Stimulated activated CD4-positive, alpha-beta T cell treated with anti-CD3 and anti-CD28 coated beads, Interleukin-1b, Interleukin-23, amount 100 ng/mL, for 24 hours (primary cell): ENCODE measurements at places on chromosomes 5 and 9.

GRCh38 chr9:98877311-98877710, 66.4 kb upstream of the COL15A1 start:
- no peak for DNase-seq

DNA sequence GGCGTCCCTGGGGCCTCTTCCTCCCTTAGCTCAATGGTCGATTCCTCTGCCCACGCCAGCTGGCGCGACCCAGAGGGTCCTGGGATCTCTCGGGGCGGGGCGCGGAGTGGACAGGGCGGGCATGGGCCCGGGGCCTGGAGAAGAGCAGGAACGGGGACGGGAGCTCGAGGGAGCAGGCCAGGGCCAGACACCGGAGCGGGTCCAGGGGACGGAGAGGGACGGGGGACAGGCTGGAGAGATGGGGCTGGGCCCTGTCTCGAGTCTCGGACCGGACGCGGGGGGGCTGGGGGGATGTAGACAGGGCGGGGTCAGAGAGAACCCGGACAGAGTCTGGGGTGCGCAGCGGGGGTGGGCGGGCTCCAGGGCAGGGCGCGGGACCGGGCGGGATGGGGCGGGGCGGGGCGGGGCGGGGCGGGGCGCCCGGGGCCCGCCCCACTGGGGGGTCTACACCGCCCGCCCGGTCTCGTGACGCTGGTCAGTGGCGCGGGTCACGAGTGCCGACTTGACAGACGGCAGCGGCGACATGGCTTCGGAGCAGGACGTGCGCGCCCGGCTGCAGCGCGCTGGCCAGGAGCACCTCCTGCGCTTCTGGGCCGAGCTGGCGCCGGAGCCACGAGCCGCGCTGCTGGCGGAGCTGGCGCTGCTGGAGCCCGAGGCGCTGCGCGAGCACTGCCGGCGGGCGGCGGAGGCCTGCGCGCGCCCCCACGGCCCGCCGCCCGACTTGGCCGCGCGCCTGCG, at the start of gene UAP1L1:
TSS of gene UAP1L1 (plus strand) at position 508 of the 738 bp plus-strand sequence. CDS start at position 524, 16 bp downstream.
- DNase-seq = no peak

- DNase-seq = no peak
Observed at GRCh38 chr5:74966141-74967026, 86.0 kb downstream of the GCNT4 start.

DNA sequence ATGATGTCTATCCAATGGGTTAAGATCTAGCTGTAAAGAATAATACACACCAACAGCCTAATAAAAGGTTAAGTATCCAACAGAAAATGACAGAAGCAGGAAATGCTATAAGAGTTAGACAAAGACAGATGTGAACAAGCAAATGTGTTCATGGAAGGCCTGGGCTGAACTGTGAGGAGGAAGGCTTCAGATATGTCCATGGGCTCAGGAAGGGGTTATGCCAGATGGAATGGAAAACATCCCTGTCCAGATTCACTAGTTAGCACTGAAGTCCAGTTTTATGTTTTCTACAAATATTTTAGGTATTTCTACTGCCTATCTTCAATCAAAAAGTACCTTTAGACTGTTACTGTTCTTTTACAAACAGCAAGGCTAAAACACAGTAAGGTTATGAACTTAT, 27.1 kb downstream of the ERAP1 start:
- DNase-seq = no peak

DNA sequence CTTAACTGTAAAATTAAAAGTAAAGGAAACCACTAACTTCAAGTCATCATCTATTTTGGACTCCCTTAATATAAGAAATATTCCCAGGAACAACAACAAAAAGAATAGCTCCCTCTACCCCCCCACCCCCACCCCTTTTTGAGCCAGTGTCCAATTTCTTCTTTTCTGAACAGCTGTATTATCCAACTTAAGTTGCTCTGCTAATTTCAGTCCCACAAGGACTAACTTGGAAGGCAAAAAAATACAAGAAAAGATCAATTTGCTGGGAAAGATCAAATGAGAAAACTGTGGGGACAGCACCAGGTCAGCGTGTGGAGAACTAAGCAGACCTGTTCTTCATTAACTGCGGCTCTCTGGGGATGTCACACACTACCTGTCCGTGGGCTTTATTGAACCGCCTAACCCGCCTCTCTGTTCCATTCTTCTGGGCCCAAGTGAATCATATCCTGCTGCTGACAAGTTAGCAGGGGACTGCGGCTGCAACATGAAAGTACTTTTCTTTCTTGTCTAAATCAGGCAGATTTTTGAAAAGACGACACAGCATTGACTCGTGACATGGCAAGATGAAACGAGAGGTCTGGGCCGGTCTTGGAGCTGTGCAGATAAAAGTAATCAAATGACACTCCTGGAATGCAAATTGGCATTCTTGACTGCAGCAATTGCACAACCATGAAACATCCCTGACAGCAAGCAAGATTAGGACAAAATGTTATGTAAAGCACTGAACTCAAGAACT, 2.7 kb downstream of the BNC2 start:
- DNase-seq = no peak

GRCh38 chr9:19619221-19619620, 169.6 kb downstream of the SLC24A2 start:
- no peak for DNase-seq

GRCh38 chr9:133733421-133733795, 4.7 kb downstream of the SARDH start:
- DNase-seq = no peak

GRCh38 chr9:116958881-116959280, 271.8 kb downstream of the TRIM32 start:
- no peak for DNase-seq

DNA sequence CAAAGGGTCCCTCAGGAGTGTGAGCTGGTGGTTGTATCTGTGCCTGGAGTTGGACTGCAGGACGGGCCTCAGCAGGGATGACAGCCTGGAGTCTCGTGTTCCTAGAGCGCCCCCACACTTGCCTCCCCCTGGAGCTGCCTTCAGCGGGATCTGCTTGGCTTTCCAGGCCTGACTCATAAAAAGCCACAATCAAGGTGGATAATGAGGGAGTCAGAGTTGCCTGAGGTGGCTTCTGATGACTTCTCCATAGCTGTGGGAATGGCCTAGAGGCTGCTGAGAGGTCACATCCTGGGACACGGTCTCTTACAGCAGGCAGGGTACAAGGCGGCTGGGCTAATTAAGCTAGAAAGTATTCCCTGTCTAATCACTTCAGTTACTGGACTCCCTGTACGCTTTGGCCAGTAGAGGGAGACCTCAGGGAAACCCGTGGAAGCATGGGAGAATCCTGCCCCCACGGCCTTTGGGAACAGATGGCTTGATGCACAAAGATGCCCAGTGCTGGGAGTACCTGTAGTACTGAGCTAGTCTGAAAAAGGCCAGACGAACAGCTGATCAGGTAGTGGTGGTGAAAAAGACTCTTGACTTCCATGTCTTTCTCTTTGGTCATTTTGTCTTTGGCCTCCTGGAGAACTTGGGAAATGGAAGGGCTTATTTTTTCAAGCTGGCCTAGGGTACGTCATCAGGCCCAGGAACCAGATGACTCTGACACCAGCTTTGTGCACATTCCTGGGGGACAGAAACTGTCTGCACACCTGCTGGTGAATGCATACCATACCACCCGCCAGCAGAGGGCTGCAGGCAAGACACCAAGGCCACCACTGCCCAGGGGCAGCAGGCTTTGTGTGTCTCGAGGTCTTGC, 16.1 kb upstream of the FRRS1L start:
- no peak for DNase-seq

DNA sequence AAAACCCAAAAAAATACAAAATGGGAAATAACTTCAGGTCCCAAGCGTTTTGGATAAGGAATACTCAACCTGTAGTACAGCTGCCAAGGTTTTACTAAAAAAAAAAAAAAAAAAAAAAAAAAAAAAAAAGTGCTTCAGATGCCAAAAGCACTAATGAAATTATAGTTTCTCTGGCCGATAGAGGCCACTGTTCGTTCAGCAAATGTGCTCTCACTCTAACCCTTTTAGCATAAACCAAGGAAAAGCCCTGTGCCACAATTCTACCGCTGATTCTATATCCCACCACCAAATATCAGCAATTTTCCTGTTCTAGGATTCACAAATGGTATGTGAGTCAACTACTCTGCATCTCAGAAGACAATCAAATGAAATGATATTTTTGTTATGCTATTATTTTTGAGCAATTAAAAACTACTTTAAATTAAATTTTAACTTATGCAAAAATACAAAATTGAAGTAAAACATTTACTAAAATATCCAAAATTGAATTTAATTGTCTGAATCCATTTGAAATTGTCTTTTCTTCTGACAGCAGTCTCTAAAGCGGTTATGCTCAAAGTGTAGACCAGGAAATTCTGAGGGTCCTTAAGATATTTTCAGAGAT, 79.8 kb downstream of the RICTOR start:
- no peak for DNase-seq

DNA sequence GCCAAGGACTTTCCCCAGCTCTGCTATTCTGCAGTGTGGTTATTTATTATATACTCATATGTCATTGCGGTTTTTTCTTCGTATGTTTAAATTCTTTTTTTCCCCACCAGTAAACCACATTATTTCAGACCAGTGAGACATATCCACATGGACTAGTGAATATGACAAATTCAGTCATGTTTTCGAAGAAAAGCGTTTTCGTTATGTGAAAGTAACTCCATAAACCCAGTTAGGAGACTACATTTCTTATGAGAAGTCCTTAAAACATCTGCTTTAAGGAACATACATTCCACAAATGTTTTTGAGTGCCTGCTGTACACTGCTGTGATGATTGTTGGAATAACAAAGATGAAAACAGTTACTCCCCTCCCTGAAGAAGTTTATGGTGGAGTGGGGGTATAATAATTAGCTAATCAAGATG, 591.8 kb upstream of the CLINT1 start:
- no peak for DNase-seq

DNA sequence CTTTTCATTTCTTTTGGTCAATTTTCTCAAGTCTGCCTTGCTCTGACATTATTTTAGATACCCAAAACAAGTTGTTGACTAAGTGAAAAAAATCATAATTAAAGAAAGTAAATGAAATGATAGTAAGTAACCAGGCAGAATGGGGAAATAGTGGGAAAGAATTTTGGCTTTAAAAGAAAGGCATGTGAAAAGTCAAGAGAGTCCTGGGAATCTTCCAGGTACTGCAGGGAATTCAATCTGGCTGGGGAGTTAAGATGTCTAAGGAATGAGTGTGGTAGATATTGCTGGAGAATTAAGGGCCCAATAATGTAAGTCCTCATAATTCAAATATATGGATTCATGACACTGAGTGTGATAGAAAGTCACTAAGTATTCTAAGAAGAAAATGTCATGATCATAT, 123.1 kb upstream of the PAPPA start:
- DNase-seq = no peak

- no peak for DNase-seq
Observed at GRCh38 chr9:100277166-100277979, 75.4 kb downstream of the TEX10 start.

DNA sequence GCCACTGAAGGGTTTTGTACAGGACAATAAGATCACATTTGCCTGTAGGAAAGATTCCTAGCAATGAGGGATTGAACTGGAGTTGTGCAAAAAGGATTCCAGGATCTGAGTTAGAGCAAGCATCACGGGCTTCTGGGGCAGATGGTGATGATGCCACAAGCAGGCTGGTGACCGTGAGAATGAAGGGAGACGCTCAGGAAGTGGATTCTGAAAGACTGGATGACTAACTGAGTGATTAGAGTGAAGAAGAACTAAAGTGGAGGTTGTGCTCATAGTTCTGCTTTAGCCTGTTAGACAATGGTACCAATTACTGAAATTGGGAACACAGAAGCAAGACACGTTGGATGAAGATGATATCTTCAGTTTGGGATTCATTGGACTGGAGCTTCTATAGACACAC, 168.2 kb downstream of the CD180 start:
- DNase-seq = no peak

DNA sequence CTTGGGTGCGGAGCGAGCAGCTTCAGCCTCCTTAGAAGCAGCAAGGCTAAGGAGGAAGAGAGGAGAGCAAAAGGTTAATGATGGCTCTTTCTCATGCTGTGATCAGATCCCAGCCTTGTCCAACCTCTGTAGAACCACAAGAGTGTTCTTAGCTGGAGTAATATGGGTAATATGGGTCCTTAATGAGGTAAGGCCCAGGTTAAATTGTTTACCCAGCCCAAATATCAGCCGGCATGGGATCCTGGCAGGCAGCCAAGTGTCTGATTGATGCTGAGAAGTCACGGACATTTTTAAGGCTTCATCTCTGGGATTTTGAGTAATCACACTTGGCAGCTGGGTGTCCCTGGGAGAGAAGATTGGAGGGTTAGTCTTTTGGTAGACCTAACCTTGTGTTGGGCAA, 32.3 kb downstream of the GLRA1 start:
- DNase-seq = no peak

GRCh38 chr9:128992995-128993394, 35.1 kb downstream of the SH3GLB2 start:
- DNase-seq = no peak

- DNase-seq = no peak
Observed at GRCh38 chr5:141637123-141637766, 448 bp downstream of the RELL2 start.

DNA sequence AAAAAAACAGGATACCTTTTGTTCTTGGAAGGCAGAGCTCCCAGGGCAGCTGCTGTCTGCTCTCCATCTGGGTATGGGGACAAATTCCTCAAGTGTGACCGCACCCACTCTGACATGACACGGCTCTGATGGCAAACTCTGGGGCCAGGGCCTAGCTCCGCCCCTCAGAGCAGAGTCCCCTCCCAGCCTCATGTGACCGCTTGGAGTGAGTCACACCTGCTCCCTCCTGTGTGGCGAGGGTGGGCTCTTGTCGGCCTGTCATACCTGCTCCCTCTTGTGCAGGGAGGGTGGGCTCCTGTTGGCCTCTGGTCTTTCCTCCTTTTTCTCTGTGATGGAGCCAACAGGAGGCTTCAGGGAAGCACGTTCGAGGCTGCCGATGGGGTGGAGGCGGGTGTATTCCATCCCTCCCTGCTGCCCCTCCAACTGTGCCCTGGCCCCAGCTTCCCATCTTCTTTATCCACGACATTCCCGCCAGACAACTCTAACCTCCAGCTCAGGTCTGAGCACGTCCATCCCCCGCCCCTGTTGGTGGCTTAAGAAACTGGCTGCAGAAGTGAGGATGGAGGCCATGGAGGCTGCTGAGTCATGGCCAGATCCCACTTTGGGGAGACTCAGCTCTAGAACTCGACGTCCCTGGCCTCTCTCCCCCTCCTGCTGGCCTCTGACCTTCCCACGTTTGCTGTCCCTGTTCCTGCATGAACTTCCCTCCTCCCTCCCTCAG, 65.3 kb downstream of the OLFM1 start:
- DNase-seq = no peak

- DNase-seq = no peak
Observed at GRCh38 chr9:109926421-109926869, 146.4 kb downstream of the PALM2AKAP2 start.

- no peak for DNase-seq
Observed at GRCh38 chr9:72268961-72269360, 96.0 kb downstream of the ZFAND5 start.

- no peak for DNase-seq
Observed at GRCh38 chr5:17891881-17892280, 257.6 kb downstream of the TAF11L14 start.

GRCh38 chr5:3126639-3127038, 375.2 kb upstream of the IRX2 start:
- DNase-seq = no peak

- no peak for DNase-seq
Observed at GRCh38 chr9:101476576-101477208, 41.1 kb upstream of the ALDOB start.

GRCh38 chr5:142924135-142924883, 154.1 kb downstream of the ARHGAP26 start:
- DNase-seq = no peak

GRCh38 chr9:96232539-96233241, 69.3 kb downstream of the HSD17B3 start:
- DNase-seq = no peak

GRCh38 chr9:136773386-136774044, 9.2 kb upstream of the LCN15 start:
- DNase-seq = no peak
